ENCODE measurements at places on chromosomes 2 and 18.

DNA sequence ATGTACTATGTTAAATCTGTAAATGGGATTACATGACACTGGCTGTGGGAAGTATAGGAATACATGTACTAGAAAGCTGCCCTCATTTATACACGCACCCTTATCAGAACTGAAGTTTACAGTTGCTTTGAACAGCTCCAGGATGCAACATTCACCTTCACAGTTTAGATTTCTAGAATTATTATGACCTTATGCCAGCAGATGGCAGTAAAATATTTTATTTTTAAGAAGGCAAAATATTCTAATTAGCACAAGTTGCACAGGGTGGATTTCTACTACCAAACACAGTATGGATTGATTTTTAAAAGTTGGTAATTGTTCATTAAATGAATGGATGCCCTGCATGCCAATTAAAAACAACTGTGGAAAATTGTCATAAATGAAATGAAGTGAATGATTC is 670.4 kb downstream of the KCNJ3 start:
- DNase-seq = no peak

DNA sequence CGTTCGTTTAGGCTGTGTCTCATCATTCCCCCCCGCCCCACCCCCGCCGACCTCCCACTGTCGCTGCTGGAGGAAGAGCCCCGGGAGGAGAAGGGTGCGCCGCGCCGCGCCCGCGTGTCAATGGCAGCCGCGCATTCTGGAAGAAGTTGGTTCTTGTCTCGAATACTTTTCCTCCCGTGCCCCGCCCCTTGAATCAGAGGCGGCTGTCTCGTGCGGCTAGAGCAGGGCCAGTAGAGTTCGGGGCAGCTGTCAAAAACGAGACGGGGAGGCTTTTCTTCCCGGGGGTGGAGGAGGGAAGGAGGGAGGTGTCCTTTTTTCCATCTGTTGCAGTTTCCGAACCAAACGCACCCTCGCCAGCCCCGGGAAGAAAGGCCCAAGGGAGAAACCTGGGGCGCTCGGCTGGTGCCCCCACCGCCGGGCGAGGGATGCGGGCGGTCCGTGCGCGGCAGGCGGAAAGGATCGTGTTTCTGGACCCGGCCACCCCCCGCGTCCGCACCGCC is 410 bp upstream of the TGIF1 start:
- DNase-seq = no peak

GRCh38 chr2:57100436-57100835 is 916.6 kb downstream of the CCDC85A start:
- no peak for DNase-seq

- DNase-seq = no peak
These were observed 165.9 kb upstream of the ID2 start for GRCh38 chr2:8515864-8516533.

DNA sequence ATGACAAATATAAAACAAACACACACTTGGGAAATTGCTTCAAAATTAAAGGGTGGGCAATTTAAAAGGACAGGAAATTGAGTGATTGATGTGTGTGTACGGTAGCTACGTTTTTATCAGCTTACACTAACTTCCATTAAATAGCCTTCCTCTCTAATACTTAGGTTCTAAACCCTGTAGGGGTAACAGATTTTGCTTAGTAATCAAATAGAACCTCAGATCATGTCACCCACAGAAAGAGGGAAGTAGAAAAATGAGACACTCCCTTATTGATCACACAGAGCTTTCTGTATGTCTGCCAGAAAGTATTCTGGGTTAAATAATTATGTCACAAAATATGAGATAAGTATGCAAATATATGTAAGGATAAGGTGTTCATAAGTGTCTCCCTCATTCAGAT is 93.3 kb downstream of the ICA1L start:
- DNase-seq = no peak

- DNase-seq = no peak
These were observed 66.6 kb downstream of the SMIM21 start for GRCh38 chr18:75360941-75361340.

DNA sequence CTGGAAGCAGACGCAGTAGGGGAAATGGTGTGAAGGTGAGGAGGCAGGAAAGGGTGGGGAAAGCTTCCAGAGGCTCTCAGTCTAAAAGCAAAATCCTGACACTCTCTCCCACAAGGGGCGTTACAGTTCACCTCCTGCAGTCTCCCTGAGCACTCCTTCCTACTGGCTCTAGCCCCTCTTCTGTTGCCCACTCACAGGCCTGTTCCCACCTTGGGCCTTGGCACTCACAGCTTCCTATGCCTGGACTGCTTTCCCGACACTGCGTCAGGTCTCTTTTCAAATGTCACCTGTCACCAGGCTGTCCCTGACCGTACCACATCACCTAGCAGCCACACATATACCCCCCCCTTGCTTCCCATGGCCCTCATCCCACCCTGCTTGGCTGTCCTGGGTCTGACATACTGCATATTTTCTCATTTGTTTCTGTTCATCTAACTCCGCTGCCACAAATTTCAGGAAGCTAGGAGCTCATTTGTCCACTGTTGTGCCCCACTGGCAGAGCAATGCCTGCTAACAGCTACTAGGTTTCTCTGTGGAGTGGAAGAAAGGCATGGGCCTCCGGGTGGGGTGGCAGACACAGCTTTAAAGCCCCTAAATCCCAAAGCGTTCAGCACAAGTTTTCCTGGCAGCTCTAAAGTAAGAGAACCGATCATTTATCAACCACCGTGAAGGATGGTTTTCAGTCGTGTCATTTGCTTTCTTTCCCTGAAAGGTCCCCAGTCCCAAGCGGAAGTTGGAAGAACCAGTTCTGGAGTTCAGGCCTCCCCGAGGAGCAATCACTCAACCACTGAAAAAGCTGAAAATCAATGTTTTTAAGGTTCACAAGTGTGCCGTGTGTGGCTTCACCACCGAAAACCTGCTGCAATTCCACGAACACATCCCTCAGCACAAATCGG is 118.8 kb downstream of the ZNF532 start:
- no peak for DNase-seq

GRCh38 chr2:1653956-1654695 is 90.2 kb downstream of the PXDN start:
- no peak for DNase-seq

DNA sequence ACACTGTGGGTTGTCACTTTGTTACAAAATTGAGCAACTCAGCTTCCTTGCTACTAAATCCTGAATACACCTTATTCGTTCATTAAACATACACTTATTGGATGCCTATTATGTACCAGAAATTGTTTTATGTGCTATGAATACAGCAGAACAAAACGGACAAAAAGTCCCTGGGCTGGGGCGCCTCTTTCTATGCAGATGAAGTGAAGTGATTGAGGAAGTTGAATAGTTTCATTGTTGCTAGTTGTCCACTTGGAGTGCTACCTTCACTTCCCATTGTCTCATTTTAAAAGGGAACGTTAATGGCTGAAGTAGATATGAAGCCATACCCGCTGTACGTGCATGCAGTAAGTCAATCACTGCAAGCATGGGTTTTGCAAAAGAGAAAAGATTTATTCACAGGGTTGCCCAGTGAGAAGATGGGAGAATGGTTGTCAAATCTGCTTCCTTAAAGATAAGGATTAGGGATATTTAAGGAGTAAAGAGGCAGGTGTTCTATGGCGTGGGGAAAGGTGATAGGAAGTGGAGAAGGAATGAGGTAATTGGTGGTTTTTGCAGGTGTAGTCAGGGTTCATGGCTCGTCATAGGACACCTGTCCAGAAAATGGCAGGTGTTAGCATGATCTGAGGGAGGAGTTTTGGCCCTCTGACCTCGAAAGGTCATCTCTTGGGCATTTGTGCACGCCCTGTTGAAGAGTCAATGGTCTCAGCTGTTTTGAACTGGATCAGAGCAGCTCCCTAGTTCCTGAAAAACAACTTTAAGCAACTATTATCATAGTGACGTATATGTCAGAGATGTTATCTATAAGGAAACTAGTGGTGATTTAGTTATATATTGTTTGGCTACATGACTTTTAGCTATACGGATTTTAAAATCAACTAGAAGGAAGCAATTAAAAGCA is 23.5 kb downstream of the TRPM8 start:
- no peak for DNase-seq

DNA sequence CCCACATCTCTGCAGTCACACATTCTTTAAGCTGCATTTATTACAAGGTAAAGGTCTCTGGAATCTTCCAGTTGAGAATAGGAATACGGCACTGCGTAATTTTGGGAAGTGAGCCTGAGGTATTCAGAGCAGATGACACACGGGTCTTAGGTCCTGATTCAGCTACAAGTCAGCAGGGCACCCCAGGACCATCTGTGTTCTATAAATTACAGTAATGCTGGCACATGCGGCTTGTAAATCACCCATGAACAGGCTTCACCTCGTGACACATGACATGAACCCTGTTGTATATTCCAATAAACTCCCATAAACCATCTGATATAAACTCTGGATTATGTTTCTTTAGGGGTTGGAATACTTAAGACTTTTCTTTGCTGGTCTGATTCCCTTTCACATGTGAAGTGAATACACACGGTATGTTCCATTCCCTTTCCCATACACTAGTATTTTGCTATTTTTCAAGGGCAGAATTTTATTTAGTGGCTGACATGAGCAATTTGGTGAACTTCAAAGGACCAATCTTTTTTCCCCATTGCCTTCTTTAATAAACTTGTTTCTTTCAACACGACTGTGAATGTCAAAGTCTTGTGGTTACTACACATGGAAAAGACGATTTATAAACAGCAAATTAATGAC is 298.6 kb downstream of the MEIS1 start:
- DNase-seq = no peak

- peak; percentile 93 for DNase-seq
These were observed 71.8 kb downstream of the TGOLN2 start for GRCh38 chr2:85255813-85256594.

DNA sequence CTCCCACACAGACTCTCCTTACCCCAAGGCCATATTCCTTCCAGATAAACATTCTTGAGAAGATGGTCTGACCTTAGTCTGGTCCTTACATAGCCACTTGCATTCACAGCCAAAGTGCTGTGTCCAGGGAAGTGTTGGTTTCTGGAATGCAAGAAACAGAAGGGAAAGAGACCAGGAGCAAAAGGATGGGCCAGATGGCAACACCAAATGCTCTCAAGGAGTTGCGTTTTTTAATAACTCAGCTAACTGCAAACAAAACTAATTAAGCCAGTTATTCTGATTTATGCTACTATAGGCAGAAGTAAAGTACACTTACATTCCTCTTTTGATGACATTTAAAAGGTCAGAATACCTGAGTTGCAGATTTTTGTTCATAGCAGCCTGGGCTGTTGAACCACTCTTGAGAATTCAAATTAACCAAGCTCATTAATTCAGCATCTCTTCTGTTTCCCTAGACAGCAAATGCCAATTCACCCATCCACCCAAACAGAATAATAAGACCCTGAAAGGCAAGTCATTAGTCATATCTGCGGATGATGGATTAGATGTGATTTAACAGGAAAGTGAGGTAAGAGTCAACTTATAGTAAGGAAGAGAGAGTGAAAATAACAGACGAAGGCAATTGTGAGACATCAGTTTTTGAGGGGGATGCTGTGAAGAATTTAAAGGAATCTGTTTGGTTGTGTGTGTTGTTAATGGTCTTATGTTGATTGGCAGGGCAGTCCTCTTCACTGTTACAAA is 18.8 kb downstream of the CCDC85A start:
- DNase-seq = no peak

GRCh38 chr18:63890950-63891304 is 3.4 kb downstream of the SERPINB2 start:
- no peak for DNase-seq

DNA sequence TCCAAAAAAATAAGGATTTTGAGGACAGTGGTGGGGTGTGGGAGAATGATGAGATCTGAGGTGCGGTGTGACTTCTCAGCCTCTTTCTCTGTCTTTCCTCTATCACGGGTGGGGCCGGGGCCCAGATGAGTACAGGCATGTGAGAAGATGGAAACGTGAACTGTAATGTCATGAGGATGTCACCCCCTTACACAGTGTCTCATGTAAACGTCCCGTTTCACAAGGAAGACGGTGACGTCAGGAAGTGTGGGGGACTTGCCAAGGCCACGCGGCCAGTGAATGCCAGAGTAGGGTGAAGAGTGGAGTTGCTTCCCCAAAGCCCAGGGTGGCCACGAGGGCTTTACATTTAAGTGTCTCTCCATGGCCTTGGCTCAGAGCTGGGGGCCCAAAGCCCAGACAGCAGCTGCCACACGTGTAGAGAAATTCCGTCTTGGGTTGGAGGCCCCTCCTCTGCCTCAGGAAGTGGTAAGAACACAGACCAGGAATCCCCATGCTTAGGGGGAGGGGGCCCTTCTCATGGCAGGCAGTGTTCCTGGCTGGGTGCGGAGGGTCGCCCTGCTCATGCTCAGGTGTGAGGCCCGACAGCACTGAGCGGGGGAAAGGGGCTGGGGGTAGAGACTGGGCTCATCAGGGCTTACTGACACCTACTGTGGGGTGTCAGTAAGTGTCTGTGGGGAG is 80.9 kb upstream of the SMAD7 start:
- no peak for DNase-seq

All from iPS DF 19.7 (cell line).